ENCODE measurements at places on chromosomes 2 and 18.
A peak's percentile ranks its signal among the peaks of the same experiment; 100 is the strongest.

DNA sequence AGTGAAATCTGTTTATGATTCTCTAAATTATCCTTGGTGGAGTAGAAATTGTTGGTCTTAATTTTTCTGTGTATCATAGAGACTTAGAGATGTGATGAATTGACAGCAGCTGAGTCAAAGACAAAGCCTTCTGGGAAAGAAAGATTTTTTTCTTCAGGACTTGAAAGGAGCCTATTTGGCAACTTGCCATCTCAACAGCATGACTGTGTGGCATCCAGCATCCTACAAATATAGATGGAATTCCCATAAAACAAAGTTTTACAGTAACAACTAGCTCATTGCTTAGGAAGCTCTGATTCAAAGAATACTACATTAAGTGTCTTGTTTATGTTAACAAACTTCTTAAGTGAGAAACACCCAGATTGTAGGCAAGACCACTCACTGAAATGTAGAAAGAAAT lies 79.2 kb upstream of the SETBP1 start:
- DNase-seq = no peak

- DNase-seq = no peak
Observed at GRCh38 chr2:144937910-144938709, 418.2 kb upstream of the ZEB2 start.

DNA sequence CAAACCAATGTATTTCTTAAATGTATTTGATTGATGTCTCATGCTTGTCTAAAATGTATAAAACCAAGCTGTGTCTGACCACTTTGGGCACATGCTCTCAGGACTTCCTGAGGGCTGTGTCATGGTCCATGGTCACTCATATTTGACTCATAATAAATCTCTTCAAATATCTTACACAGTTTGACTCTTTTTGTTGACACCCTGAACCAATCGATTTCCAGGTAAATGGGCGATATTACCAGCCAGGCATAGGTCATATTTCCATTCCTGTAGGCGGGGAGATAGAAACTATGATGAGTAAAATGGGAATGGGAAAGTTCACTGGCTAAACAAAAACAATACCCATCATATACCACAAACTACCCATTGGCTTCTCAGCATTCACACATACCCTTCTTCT lies 9.3 kb upstream of the TRAPPC8 start:
- DNase-seq = no peak

DNA sequence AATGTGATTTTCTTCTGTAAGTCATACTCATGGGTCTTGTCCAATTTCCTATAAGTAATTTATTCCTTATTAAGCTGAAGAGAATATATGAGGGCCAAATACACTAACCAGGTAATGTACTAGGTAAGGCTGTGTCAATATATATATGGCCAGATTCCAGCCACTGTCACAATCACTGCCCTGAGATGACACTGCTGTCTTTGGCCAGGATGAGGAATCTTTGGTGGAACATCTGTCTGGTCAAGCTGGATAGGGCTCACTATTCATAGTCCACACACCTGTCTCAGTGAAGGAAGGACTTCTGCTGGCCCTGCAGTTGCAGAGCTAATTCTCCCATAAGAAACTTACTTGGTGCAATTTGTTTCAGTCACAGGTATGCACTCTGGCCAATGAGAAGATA lies 11.3 kb downstream of the MSTN start:
- no peak for DNase-seq

DNA sequence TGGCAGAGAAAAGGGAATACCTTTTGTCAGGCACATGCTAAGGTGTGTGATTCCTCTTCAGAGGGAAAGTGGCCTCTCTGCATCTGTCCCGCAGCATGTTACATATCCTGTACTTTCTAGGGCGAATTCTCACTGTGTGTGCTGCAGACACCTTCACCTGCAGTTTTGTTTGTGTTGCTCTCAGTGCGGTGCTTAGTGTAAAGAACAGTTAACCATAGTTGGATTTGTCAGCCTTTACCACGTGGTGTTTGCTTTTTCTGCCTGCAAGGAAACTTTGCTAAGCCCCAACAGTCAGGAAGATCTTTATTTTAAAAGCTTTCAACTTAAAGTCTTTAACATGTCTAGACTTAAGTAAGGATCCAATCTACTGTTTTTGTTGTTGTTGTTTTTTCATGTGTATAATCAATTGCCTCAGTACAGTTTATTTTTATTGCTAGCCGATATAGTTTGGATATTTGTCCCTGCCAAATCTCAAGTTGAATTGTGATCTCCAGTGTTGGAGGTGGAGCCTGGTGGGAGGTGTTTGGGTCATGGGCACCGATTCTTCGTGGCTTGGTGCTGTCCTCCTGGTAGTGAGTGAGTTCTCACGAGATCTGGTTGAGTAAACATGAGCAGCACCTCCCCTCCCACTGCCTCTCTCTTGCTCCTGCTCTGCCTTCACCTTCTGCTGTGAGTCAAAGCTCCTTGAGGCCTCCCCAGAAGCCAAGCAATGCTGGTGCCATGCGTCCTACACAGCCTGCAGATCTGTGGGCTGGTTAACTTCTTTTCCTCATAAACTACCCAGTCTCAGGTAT lies 90.6 kb downstream of the SNTG2 start:
- DNase-seq = no peak

GRCh38 chr2:106764614-106765013 lies 121.4 kb downstream of the ST6GAL2 start:
- no peak for DNase-seq

DNA sequence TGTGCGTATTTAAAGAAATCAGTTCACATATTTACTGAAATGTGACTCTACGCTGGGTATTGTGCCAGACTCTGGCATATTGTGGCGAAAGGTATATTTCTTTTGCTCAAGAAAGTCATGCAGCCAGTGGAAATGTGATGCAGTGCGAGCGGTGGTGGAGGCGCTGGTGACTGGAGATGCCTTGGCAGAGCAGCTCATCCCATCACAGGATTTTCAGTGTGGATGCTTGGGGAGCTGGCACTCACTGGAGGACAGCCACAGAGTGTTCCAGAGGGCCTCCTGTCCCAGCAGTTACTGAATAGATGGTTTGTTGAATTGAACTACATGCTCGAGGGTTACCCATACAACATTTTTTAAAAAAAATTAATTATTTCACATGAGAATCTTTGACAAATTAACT lies 117.6 kb downstream of the ZNF407 start:
- DNase-seq = no peak

- DNase-seq = no peak
Observed at GRCh38 chr2:94977826-94978225, 47.7 kb upstream of the MAL start.

DNA sequence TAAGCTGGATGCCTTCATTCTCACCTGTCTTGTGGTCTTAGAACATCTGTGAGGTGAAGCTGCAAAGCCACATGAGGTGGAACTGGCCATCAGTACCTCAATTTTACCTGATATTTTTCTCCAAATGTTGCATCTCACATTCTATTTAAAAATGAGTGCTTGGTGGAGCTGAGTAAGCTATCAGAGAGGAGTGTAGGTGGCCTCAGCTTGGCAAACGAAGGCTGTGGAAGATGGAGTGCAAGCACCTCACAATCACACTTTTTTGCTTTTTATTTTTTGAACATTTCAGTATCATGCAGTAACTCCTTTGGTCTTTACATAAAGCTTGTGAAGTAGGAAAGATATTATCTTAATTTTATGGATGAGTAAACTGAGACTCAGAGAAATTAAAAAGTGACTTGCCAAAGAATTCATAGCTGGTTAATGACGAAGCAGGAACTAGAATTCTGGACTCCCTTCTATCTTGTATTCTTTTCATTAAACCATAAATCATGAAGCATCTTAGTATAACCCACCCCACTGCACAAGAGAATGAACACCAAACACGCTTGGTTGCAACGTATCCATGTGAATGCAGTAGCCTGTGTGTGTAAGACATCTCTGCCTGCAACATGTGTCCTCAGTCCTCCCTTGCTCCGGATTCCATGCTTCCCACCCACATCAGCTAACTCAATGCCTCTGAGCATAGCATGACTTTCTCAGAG lies 27.2 kb downstream of the C2orf49 start:
- DNase-seq = no peak

GRCh38 chr18:35890323-35890722 lies 82.2 kb upstream of the RMP24 start:
- DNase-seq = no peak

- no peak for DNase-seq
Observed at GRCh38 chr18:3329872-3330271, 67.9 kb downstream of the MYL12B start.

DNA sequence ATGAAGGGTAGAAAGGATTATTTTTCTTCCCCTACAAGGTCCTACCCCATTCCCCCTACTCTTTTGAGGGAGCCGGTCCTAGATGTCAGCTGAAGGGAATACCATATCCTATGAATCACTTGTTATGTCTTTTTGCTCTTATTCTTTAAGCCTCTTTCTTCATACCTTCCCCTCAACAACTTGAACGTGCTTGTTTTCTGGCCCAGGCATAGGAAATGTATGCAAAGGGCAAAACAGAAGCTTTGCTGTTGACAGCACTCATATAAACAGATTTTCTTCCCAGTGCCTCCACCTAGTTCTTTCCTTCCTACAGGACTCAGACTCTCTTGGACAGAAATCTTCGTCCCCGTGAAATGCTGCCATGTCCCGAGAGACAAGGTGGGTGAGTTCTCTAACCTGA lies 64.6 kb downstream of the TMEM17 start:
- DNase-seq = no peak

GRCh38 chr2:207149249-207150213 lies 16.2 kb downstream of the KLF7 start:
- DNase-seq = no peak

- DNase-seq = no peak
Observed at GRCh38 chr2:21131861-21132260, 8.1 kb downstream of the TDRD15 start.

DNA sequence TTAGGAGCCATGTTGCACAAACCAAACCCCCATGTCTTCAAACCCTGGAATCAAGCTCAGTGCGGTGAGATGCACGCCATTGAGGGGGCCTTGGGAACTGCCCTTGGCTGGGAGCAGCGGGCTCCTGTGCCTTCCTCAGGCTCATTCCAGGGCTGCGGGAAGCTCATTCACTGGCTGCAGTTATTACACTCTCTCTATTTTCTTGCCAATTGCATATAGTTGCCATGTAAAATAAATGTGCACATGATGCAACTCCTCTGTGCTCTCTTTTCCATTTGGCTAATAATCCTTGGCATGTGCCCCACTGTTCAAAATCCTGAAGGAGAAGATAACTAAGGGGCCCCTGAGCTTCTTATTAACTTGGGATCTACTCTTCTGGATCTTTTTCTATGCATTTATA lies 74.7 kb downstream of the KCTD1 start:
- no peak for DNase-seq

DNA sequence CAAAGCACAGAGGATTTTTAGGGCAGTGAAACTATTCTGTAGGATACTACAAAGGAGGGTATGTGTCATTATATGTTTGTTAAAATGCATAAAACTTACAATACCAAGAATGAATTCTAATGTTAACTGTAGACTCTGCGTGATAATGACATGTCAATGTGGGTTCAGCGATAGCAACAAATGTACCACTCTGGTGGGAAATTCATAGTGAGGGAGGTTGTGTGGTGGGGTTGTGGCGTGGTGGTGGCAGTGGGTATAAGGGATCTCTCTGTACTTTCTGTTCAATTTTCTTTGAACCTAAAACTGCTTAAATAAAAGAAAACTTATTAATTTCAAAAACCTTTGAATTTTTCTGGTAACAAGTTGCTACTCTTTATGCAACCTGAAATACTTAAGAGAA lies 99.3 kb upstream of the SLC38A11 start:
- no peak for DNase-seq

DNA sequence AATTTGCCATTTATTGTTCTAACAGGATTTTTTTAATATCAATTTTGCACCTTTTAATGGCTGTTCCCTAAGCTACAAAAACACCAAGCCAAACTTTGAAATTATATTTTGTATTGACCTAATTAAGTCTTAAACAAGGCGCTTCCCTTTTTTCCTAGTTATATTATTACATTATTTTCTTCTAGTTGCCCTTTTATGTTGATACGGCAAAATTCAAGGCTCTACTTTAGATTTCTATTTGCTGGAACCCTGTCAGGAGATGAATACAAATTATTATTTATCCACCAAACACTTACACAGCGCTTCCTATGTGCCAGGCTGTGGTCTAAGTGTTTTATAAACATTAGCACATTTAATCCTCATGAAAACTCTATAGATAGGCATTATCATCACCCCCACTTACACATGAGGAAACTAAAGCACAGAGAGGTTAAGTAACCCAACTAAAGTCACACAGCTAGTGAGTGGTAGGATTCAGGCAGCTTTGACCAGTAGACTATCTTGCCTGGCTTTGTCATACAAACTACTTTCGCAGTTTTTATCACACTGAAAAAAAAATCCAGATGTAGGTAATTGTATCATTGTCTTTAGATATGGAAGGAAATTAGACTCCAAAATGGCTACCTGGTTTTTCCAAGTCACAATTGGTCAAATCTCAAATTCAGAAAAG lies 456.5 kb downstream of the STK39 start:
- DNase-seq = no peak

DNA sequence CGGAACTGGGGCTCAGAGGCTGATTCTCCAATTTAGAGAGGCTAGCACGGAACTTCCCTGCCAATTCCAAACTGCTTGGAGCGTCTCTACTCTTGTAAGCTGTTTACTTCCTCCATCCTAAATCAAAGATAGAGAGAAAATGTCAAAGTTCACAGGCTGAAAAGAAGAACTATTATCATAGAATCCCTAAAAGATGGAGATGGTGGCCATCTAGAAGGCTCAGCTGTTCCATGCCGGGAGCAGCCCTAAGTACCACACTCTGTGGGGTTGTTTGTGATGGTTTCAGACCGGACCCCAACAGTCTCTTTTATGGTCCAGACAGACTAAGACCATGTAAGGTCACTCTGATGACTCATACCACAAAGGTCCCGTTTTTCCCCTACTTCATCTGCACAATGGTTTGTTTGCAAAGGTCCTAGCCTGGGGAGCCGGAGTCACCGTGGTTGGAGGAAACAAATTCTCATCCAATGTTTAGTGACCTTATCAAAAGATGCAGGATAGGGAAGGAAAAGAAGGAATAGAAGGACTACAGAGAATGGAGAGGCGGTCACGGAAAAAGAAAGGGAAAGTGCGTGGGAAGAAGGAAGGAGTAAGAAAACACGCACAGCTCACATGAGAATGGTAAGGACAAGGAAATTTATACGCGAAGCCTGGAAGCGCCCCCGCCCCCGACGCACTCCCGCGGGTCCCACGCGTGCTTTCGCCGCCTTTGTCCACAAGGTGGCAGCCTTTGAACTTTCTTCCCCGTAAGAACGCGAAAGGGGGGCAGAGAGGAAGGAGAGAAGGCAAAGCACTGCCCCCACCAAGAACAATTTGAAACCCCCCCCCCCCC lies 453 bp upstream of the ANTXR1 start:
- peak; percentile 21 for DNase-seq

DNA sequence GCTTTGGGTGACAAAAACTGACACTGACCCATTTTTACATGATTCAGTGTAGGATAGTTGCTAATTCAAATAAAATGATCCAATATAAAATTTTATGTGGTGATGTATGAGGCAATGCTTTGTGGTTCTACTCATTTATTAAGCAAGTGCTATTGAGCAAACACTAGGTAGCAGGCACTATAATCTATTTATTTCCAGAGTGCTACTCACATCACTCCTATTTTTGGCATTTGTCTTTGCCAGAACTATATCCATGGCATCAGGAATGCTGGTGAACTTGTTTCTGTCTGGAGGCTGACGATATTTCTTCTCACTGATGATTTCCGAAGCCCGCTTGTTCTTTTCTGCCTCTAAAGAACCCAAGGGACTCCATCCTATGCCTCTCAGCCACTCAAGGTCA lies 84.3 kb downstream of the NEB start:
- no peak for DNase-seq

- DNase-seq = no peak
Observed at GRCh38 chr2:119282996-119283511, 59.4 kb downstream of the STEAP3 start.

Measured in activated CD4-positive, alpha-beta T cell treated with anti-CD3 and anti-CD28 coated beads, Interleukin-2, amount 50 U/mL, for 24 hours (primary cell).